ENCODE measurements at places on chromosomes 4 and X.

DNA sequence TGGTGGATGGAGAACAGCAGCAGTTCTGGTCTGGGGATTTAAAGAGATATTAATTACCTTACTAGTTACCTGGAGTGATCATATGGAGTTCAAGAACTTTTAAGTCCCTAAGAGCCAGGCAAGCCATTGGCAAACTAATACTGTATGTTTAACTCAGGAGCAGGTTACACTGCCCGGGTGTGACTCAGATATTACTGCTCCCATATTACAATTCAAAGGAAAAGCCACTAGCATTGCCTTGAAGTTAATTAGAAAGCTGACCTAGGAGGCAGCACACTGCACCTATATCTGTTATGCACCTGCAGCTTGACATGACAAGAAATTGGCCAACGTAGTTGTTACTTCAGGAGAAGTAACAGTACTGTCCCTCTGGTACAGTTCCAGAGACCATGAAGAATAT is 47.2 kb downstream of the GRK4 start:
- DNase-seq: no peak

GRCh38 chr4:166134285-166134684 is 261.2 kb downstream of the TLL1 start:
- DNase-seq: no peak

- no peak for DNase-seq
Measured at GRCh38 chr4:111793433-111794091, 351.7 kb upstream of the FAM241A start.

GRCh38 chr4:56240554-56241174 is 146.6 kb downstream of the AASDH start:
- no peak for DNase-seq

- DNase-seq: no peak
Measured at GRCh38 chrX:66015152-66015831, 24.6 kb downstream of the VSIG4 start.

- DNase-seq: no peak
Measured at GRCh38 chr4:70930530-70931256, 28.5 kb downstream of the MOB1B start.

- no peak for DNase-seq
Measured at GRCh38 chr4:159337041-159337440, 234.2 kb downstream of the RAPGEF2 start.

All from NCI-H1105 treated with DMSO at 0.1 percent for 48 hours (cell line).